Progenitor cell of endocrine pancreas (in vitro differentiated cells): ENCODE measurements at places on chromosomes 2 and 18.

DNA sequence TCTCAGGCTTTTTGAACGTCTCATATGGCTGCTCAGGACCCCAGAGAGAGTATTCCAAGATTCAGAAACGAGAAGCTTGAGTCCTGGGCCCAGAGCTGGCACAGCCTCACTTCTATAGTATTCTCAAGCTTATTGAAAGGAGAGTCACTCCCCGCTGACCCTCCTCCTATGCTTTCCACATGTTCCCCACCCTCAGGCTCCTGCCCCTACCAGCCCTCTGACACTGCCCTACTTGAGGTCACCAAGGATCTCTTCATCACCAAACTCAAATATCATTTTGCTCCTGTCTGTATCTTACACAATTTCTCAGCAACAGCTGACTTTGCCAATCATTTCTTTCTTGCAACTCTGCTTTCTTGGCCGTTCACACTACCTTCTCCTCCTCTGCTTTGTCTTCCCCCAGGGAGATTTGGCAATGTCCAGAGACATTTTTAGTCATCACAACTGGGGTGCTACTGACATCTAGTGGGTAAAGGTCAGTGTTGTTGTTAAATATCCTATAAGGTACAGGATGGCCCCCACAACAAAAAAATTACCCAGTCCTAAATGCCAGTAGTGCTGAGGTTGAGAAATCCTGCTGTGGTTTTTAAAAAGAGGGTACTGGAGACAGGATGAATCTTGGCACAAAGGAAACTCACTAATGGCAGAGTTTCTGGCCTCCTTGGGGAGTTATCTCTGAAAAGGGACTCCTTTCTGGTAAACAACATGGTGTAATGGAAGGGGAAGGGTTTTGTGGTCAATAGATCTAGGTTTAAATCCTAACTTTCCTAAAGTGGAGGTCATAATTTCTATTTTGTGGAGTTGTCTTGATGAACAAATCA lies 26.9 kb upstream of the INSIG2 start:
- DNase-seq, result no peak

DNA sequence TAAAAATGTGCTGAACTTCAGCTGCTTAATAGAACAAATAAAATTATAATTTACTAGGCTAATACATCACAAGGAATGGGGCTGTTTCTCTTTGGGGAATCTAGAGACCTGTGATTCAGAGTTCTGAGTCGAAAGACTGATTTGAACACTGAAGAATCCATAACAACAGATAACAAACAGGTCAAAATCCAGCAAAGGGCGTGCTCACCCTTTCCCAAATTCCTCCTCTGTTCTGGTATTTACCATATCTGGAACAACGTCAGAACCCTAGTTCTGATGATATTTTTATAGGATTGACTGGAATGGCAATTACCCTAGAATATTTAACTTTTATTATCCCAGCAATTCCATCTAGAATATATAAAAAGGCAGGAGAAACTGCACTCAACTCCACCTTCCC lies 66.0 kb upstream of the ITGA6 start:
- no peak for DNase-seq

DNA sequence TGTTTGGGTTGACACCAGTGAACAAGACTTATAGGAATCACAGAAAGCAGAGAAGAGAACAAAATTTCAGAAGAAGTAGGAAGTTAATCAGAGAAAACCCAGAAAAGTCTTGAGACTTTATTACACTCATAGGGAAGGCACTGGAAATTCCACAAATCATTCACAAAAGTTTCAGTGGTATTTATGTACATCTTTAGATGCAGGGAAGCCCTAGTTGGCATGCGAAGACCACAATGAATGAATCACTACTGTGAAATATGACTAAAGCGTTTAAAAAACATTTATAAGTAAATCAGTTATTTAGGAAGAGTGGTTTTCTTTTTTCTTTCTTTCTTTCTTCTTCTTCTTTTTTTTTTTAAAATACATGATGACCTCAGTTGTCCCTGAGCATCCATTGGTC lies 105.1 kb downstream of the NUP35 start:
- DNase-seq, result no peak

GRCh38 chr2:17573804-17574175 lies 33.3 kb downstream of the VSNL1 start:
- DNase-seq, result no peak

GRCh38 chr2:73730810-73731209 lies 6.3 kb downstream of the TPRKB start:
- DNase-seq, result no peak

- DNase-seq, result no peak
These were observed 231.2 kb upstream of the LINC00305 start for GRCh38 chr18:64380117-64380516.
